Peyer's patch (tissue), 4 donors: ENCODE measurements at places on chromosomes 11 and 22.
A peak's percentile ranks its signal among the peaks of the same experiment; 100 is the strongest.

- H3K27me3 ChIP-seq, result no peaks in the 10 kb centered on the region
- no peak overlapping the region for H3K27ac ChIP-seq
- H3K36me3 ChIP-seq, result no peaks in the 10 kb centered on the region
Measured at GRCh38 chr11:74543991-74544390, 48.4 kb upstream of the POLD3 start.

DNA sequence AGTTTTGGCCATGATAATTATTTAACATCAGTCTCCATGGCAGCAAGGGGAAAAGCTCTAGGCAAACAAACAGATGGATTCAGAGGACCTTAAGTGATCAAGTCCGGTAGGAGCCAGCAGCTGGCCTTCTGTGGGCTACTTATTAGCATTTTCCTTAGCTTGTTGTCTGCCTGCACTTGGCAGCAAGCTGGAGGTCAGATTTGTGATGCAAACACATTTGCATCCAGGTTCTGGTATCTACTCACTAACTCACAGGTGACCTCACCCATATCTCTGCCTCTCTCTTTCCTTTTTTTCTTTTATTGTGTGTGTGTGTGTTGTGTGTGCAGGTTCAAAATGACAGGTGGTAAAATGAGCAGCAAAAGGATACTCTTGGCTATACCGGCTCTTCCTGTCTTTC, 32.3 kb downstream of the ARHGAP42 start:
- H3K4me1 ChIP-seq, result no peaks in the 10 kb centered on the region
- no peak overlapping the region for H3K4me3 ChIP-seq
- H3K27ac ChIP-seq, result peak overlapping the region; percentile 54
- no peaks in the 10 kb centered on the region for H3K27me3 ChIP-seq
- DNase-seq, result no peak

GRCh38 chr11:1879941-1880720, 11.6 kb downstream of the PRR33 start:
- H3K27me3 ChIP-seq, result no peaks in the 10 kb centered on the region
- no peak for DNase-seq

DNA sequence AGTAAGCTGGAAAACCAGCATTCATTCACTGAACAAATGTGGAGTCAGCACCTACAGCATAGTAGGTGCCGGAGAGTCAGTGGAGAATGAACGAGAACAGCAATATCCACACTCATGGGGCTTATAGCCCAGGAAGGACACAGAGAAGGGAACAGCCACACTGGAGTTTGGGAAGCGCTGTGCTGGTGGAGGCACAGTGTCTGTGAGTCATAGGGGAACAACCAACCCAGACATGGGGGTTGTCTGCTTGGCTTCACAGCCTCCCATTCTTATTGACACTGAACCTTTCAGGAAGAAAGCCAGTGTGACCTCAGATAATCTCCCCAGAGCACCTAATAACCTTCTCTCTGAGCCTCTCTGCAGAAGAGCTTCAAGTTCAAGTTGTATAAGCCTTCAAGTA, 56.6 kb upstream of the UBASH3B start:
- no peak overlapping the region for H3K27ac ChIP-seq
- H3K36me3 ChIP-seq, result no peaks in the 10 kb centered on the region
- DNase-seq, result no peak
- H3K4me1 ChIP-seq, result no peaks in the 10 kb centered on the region
- no peaks in the 10 kb centered on the region for H3K27me3 ChIP-seq

GRCh38 chr22:49362211-49362839, 465.3 kb downstream of the BRD1 start:
- no peaks in the 10 kb centered on the region for H3K27me3 ChIP-seq
- no peaks in the 10 kb centered on the region for H3K36me3 ChIP-seq
- DNase-seq, result no peak
- no peak overlapping the region for H3K27ac ChIP-seq

- H3K27me3 ChIP-seq, result no peaks in the 10 kb centered on the region
- H3K4me1 ChIP-seq, result peaks cover 37% of the 10 kb centered on the region
- peak; percentile 46 for DNase-seq
- H3K4me3 ChIP-seq, result no peak overlapping the region
Measured at GRCh38 chr11:64763526-64764039, 3.8 kb upstream of the PYGM start.

DNA sequence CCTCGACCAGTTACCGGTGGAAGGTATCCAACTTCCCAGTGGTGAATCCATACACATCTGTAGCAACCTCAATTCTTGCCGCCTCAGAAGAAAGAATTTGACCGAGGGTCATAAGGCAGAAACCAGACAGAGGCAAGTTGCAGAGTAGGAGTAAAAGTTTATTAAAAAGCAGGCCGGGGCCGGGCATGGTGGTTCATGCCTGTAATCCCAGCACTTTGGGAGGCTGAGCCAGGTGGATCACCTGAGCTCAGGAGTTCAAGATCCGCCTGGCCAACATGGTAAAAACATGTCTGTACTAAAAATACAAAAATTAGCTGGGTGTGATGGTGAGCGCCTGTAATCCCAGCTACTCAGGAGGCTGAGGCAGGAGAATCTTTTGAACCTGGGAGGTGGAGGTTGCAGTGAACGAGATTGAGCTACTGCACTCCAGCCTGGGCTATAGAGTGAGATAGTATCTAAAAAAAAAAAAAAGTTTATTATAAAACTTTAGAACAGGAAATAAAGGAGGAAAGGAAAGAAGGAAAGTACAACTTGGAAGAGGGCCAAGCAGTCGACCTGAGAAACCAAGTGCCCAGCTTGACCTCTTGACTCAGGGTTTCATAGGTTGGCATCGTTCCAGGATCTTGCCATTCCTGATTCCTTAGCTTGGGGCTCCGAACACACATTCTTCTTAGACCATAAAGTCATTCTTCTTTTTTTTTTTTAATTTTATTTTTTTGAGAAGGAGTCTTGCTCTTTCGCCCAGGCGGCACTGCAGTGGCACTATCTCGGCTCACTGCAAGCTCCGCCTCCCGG, 27.8 kb downstream of the RGL4 start:
- H3K27ac ChIP-seq, result no peak overlapping the region
- H3K27me3 ChIP-seq, result no peaks in the 10 kb centered on the region
- no peak overlapping the region for H3K4me3 ChIP-seq
- H3K36me3 ChIP-seq, result no peaks in the 10 kb centered on the region
- peaks cover 6% of the 10 kb centered on the region for H3K4me1 ChIP-seq
- DNase-seq, result no peak

DNA sequence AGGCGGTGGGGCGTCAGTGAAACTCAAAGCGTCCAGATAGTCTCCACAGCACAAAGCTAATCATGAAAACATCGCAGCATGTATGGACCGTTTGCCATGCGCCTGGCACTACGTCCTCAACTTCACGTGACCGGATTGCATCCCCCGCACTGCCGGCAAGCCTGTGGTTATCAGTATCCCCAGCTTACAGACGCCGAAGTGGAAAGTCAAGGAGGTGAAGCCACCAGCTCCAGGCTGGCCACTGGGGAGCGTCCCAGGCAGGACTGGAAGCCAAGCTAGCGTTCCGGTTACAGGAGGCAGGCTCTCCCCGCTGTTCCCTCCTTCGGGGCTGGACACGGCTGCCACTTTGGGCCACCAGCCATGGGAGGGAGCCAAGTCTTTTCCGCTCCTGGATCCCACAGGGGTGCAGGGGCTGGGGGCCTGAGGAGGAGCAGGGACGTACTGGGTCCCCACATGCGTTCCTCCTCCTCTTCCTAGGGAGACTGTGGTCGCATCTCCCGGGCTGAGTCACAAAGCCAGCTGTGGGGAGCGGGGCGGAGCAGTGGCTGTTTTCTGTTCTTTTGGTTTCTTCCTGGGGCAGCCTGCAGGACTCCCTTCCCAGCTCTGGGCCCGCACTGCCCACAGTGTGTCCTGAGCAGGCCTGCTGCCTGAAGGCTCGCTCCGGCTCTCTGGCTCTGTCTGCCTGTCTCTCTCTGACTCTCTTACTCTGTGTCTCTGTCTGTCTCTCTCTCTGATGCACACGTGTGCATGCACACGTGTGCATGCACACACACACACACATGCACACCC, 4.3 kb upstream of the OSBPL5 start:
- H3K4me1 ChIP-seq, result peaks cover 38% of the 10 kb centered on the region
- H3K27ac ChIP-seq, result peak overlapping the region; percentile 12
- peak overlapping the region; percentile 41 for H3K4me3 ChIP-seq
- H3K27me3 ChIP-seq, result no peaks in the 10 kb centered on the region
- no peak for DNase-seq

- H3K27me3 ChIP-seq, result no peaks in the 10 kb centered on the region
- H3K4me3 ChIP-seq, result no peak overlapping the region
- DNase-seq, result no peak
- no peak overlapping the region for H3K27ac ChIP-seq
- no peaks in the 10 kb centered on the region for H3K4me1 ChIP-seq
Measured at GRCh38 chr11:113817162-113817561, 37.6 kb downstream of the CLDN25 start.

DNA sequence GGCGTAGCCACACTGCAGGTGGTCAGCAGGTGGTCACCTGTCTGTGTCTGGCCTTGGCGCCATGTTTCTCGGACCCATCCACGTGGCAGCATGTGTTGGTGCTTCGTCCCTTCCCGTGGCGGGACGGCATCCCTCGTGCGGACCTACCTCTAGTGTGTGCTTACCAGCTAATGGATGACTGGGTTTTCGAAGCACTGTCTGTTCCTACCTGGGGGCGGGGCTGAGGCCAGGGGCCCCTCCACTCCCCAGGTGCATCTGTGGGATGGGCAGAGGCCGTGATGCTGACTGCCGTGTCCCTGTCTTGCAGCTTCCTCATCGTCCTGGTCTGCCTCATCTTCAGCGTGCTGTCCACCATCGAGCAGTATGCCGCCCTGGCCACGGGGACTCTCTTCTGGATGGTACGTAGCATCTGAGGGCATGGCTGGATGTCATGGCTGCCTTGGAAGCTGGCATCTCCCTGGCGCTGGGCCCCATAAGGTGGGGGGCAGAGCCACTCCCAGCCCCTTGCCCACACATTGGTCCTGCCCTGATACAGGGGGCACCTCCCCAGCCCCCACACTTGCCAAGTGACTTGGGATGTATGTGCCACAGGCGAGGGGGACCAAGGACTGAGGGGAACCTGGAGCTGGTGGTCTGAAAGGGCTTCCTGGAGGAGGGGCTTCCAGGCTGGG, 82.9 kb downstream of the KCNQ1 start:
- peak overlapping the region; percentile 66 for H3K27ac ChIP-seq
- no peaks in the 10 kb centered on the region for H3K36me3 ChIP-seq
- DNase-seq, result no peak
- peaks cover 12% of the 10 kb centered on the region for H3K4me1 ChIP-seq
- H3K27me3 ChIP-seq, result no peaks in the 10 kb centered on the region

GRCh38 chr22:19497245-19497644, 17.5 kb downstream of the CDC45 start:
- no peaks in the 10 kb centered on the region for H3K4me1 ChIP-seq
- H3K27me3 ChIP-seq, result no peaks in the 10 kb centered on the region
- no peak overlapping the region for H3K4me3 ChIP-seq
- no peak overlapping the region for H3K27ac ChIP-seq

GRCh38 chr22:20748082-20748481, 25.8 kb upstream of the SERPIND1 start:
- H3K4me3 ChIP-seq, result no peak overlapping the region
- no peak overlapping the region for H3K27ac ChIP-seq
- no peak for DNase-seq
- H3K4me1 ChIP-seq, result peaks cover 7% of the 10 kb centered on the region

GRCh38 chr22:46934746-46935491, 172.5 kb downstream of the TBC1D22A start:
- peak overlapping the region; percentile 96 for H3K27ac ChIP-seq
- H3K4me1 ChIP-seq, result peaks cover 25% of the 10 kb centered on the region
- no peaks in the 10 kb centered on the region for H3K27me3 ChIP-seq
- no peaks in the 10 kb centered on the region for H3K36me3 ChIP-seq
- DNase-seq, result no peak
- H3K4me3 ChIP-seq, result no peak overlapping the region

GRCh38 chr22:39317775-39318506, 1.5 kb downstream of the RPL3 start:
- no peaks in the 10 kb centered on the region for H3K27me3 ChIP-seq
- H3K27ac ChIP-seq, result peak overlapping the region; percentile 93
- no peaks in the 10 kb centered on the region for H3K36me3 ChIP-seq
- H3K4me1 ChIP-seq, result peaks cover 37% of the 10 kb centered on the region
- DNase-seq, result peak; percentile 48

GRCh38 chr11:100528872-100529416, 158.1 kb upstream of the ARHGAP42 start:
- no peaks in the 10 kb centered on the region for H3K4me1 ChIP-seq
- no peak overlapping the region for H3K4me3 ChIP-seq
- DNase-seq, result no peak
- H3K27ac ChIP-seq, result no peak overlapping the region

DNA sequence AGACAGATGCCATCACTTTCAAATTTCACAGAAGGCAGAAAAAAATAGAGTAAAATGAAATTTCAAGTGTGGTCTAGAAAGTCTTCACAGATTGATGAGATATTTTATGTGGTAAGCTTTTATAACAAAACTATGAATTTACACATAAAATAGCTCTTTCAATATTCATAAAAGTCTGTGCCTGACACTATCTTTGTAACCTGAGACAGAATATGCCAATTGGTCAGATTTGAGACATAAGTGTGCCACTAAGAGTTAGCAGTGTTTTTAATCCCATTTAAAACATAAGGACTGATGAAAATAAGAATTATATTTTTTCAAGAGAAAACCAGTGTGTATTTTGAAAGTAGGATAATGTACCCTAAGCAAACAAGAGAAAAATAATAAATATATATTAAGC, 769.5 kb upstream of the LUZP2 start:
- H3K27me3 ChIP-seq, result no peaks in the 10 kb centered on the region
- no peak overlapping the region for H3K4me3 ChIP-seq
- no peak overlapping the region for H3K27ac ChIP-seq

DNA sequence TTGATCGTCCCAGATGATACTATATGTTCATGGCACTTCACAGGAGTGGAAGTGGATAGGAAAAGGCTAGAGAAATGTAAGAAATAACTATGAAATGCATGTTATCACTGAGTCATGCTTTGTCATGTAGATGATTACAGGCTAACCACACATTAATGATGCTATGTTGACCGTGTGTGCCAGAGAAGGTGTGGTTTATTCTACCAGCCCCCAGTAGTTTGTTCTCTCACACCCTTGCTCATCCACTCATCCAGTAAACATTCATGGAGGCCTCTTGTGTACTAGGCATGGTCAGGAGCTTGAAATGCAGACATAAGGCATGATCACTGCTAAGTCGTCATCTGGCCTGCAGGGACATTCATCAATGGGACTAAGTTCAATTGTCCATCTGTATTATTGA, 153.0 kb upstream of the PITPNB start:
- no peaks in the 10 kb centered on the region for H3K27me3 ChIP-seq
- DNase-seq, result no peak
- no peaks in the 10 kb centered on the region for H3K36me3 ChIP-seq
- H3K4me1 ChIP-seq, result no peaks in the 10 kb centered on the region
- H3K4me3 ChIP-seq, result no peak overlapping the region
- no peak overlapping the region for H3K27ac ChIP-seq

DNA sequence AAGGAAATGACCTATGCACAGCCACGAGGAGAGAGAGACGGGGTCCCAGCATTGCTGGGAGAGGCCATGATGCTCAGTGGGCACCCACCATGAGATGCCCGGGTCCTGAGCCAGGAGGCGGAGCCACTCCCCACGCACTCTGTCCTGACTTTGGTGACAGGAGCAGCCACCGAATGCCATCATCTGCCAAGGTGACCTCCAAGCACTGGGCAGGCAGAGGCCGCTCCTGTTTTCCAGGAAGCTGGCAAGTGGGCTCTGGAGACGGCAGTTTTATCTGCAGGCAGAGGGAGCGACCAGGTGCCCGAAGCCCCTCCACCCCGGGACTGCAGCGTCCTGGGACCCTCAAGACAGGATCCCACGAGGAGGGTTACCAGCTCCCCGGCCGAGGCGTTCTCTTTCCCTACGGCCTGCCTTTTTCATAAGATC, 453.9 kb downstream of the BRD1 start:
- no peak overlapping the region for H3K27ac ChIP-seq
- H3K4me1 ChIP-seq, result no peaks in the 10 kb centered on the region
- H3K27me3 ChIP-seq, result no peaks in the 10 kb centered on the region
- no peaks in the 10 kb centered on the region for H3K36me3 ChIP-seq
